ENCODE measurements at places on chromosomes 2 and 18.
A peak's percentile ranks its signal among the peaks of the same experiment; 100 is the strongest.

DNA sequence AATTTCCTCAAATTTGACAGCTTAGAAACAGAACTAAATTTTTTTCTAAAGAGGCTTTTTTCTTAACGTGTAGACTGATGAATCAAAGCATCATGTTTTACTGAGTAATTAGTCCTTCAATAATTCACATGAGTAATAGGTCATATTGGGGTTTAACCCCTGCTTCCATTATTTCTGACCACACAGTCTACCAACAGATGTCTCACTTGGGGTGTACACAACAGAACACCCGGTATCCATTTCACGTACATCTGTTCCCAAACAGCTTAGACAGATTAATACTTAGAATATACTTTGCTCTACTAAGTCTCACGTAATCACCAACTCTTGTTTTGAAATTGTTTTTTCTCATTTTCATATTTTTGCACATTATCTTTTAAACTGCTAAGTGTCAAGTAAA lies 14.8 kb downstream of the CERKL start:
- no peak for DNase-seq

DNA sequence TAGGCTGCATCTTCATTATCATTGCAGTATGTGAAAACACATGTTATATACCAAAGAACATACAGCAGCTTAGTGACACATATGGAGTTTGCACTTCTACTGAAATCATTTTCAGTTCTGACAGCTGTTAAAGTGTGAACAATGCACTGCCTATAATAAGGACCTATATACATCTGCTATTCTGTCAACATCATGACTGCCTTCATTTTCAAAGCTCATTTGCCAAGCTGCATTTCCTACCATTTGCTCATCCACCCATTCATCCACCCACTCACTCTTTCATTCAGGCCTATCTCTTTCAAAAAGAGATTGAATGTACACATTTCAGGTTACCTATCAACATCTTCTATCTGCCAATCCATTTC lies 81.7 kb upstream of the STK17B start:
- no peak for DNase-seq

DNA sequence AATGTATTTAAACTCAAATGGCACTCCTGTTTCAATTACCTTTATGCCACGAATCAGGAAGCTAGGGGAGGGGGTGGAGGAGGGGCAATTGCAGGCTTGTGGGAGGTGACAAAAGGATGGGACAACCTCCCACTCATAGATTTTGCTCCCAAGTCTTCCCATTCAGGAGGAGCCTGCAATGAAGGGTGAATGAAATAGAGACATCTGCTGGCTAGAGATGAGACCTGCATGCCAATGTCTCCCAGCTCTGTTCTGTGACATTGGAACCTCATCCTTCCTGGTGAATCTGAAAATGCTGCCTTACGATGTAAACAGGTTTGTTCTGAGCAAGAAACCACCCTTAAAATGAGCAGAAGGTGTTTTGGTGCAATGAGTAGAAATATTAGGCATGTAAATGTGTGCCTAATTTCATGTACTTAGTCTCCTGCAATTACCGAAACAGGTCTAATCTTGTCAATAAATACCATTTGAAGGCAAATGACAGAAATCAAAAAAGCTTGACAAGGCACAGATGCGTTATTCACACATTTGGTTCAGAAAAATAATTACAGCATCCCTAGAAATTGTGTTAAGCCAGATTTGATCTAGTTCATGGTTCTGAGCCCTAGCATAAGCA lies 2.7 kb upstream of the PID1 start:
- DNase-seq = peak; percentile 74

DNA sequence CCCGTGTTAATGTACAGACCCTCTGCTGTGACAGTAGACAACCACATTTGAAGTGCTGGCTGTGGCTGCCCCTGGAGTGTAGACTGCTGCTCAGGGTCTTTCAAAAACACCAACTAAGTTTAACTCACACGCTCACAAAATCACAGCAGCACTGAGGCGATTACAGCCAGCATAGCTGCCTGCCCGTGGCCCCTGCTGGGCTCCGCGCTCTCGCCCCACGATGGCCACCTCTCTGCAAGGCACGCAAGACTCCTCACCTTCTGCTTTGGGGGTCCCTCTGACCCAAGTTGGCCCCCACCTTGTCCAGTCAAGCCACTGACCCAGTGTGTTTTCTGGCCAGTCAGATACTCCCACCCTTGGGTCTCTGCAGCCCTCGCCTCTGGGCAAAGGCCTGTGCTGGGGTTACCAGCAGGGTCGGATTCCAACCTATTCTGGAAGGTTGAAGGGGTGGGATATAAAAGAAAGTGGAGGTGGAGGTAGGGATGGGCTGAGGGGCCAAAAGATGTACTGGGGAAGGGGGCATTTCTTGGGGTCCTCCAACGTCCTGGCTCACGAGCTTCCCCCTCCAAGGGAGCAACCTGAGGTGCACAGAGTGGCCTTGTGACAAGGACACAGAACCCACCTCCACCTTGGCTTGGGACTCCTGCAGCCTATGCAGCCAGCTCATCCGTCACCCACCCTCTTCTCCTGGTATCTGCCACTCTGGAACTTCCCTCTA lies 2.9 kb upstream of the B3GNT7 start:
- DNase-seq = no peak

DNA sequence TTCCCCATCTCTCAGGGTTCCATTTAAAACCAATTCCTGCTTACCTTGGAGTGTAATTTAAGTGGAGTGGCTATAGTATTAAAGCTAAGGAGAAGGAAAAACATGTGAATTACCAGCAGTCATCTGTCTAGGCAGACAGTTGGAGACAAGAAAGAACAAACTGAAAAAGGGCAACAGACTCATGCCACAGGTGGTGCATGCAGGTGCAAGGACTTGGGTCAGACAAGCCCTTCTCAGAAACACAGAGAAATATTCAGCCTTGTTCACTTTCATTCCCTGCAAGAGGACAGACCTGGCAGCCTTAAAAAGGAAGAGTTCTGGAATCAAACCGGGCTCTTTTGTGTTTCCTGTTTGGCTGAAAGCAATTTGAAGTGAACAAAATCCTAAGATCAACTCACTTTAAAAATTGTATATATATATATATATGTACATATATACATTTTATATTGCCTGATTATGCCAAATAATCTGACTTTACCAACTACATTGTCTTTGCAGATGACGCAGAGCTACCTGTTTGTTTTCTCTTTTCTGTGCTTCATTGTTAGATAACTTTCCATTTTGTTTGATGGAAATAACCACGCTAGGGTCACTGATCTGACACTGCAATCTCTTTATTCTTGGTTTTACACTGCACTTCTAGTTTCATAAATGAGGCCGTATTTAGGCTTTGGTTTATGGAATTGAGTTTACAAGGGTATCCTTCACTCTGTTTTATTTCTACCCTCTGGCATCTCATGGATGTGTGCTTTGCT lies 35.1 kb upstream of the VPS54 start:
- DNase-seq = no peak

- DNase-seq = no peak
Measured at GRCh38 chr2:106990297-106990696, 104.3 kb upstream of the ST6GAL2 start.

DNA sequence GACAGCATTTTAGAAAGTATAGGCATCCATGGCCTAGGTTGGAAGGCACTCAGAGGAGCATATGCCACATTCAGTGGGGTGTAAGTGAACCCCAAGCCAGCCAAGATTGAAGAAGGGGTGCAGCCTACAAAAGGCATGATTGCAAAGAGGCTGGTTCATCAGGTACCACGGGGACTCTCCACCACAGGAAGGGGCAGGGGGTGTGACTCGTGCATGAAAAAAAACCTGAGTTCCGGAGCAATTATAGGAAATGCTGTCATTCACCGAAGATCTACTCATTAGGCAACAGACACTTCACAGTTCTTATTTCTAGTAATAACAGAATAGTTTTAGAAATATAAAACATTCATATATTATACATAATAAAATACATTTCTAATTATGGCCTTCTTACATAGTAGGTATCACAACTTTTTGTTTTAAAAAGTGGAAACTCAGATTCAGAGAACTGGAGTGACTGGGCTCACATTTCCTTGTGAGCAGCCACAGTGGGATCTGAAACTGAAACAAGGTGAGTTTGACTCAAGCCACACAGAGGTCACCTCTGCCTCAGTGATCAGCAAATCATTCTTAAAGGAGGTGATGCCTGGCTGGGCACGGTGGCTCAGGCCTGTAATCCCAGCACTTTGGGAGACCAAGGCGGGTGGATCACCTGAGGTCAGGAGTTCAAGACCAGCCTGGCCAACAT lies 188.4 kb upstream of the GYPC start:
- DNase-seq = no peak

DNA sequence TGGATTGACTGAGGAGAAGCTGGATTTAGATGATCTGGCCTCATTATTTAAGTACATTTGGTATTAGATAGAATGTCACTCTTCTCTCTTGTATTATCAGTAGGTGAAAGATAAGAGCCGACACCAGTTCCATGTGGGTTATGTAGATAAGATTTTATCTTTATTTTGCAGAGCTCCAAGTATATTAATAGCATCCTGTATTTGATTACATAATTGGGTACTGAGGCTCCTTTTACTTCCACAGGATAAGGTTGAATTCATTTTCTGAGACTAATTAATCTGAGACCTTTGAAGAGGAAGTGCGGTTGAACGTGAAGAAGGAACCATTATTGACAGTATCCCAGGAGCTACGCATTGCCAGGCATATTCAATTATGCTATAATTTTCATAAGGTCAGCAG lies 32.8 kb upstream of the CD226 start:
- DNase-seq = no peak

- no peak for DNase-seq
Measured at GRCh38 chr2:159851941-159852340, 53.9 kb upstream of the CD302 start.

- no peak for DNase-seq
Measured at GRCh38 chr2:118718921-118719320, 128.5 kb downstream of the EN1 start.

GRCh38 chr2:155309483-155309882 lies 611.0 kb downstream of the KCNJ3 start:
- no peak for DNase-seq

DNA sequence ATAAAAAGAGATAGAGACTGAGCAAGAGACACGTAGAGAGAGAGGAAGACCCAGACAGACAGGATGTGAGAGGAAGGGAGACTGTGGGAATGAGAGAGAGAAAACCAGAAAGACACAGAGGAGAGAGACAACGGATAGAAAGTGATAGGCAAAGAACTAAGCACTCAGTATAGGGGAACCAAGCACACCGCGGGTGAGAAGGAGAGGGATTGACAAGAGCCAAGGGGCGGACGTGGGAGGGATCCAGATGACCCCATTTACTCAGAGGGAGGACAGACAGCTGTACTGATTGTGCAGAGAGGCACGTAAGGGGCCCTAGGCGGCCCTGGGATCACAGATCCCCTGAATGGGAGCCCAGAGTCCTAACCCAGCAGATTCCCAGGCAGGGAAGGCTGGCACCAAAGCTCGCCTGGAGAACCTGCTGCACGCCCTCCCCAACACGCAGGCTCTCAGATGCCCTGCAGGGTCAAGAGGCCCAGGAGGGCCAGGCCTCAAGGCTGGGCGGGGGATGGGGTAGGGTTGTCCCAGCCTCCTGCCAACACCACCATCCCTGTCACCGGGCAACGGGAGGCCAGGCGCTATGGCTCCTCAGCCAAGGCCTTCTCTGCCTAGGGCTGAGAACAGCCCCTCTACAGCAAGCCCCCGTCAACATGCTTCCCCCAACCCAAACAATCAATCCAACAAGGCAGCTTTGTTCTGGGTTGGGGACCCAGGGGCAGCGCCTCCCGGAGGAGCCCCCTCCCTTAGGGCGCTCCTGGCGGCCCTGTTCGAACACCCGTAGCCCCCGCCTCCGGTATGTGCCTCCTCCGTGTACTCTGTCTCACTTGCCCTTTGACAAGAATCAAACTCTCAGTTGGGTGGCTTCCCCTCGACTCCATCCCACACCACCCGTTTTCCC lies 579 bp downstream of the LOXL3 start:
- no peak for DNase-seq

GRCh38 chr2:187118331-187119099 lies 269.5 kb upstream of the ZSWIM2 start:
- DNase-seq = no peak

GRCh38 chr2:196980473-196980872 lies 54.0 kb upstream of the PGAP1 start:
- no peak for DNase-seq

- DNase-seq = no peak
Measured at GRCh38 chr2:205837663-205838062, 155.4 kb downstream of the NRP2 start.

DNA sequence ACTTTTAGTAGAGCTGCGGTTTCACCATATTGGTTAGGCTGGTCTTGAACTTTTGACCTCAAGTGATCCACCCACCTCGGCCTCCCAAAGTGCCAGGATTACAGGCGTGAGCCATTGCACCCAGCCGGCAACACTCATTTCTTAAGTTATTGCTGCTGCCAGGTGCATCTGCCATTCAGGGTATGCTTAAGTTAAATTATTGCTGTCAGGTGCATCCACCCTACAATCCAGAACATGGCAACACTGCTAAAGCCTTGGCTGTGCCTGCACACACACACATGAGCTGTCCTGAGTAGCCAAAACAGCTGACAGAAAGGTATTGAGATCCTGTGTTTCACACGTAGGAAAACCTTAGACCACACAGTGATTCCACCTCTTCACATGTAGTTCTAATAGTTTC lies 148.2 kb downstream of the FAM161A start:
- no peak for DNase-seq

- DNase-seq = no peak
Measured at GRCh38 chr2:1295740-1296139, 117.5 kb upstream of the TPO start.

- peak; percentile 48 for DNase-seq
Measured at GRCh38 chr2:26757873-26758789, 6.0 kb upstream of the SLC35F6 start.

- DNase-seq = no peak
Measured at GRCh38 chr2:21643180-21643579, 519.4 kb downstream of the TDRD15 start.

DNA sequence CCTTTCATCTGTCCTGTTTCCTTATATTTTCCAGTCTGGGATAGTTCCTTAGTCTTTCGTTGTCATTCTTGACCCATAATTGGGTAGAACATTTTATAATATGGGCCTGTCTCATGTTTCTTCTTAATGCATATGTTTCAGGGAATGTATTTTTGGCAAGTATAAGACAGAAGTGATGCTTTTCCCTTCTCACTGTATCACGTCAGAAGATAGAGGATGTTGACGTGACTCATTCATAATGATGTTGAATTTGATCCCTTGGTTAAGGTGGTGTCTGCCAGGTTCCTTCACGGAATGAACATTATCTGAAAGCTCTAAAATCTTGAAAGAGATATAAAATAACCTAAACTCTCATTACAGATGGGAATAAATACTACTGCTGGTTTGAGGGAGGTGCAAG lies 18.8 kb downstream of the CDH7 start:
- DNase-seq = no peak

DNA sequence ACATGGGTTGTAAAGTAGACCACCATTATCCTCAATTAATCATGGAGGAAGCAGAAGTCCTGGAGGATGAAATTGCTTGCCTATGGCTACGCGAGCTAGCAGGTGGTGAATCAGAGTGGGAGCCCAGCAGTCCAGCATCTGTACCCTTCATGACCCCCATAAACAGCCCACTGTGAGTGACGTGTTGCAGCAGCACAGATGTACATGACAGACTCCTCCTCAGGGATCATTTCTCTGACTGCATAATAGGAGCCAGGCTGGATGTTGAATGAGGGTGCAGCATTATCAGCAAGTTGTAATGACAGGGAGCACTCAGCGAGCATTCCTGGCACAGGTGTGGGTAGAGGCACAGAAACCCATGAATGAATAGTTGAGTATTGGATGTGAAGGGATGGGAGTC lies 339.3 kb downstream of the MYCN start:
- no peak for DNase-seq
